IMR-90 (cell line): ENCODE measurements at places on chromosomes 2 and 18. TPM values are rescaled to one million over a fixed set of nuclear protein-coding genes. Genes with fewer than 3 reads are reported as not detected.

DNA sequence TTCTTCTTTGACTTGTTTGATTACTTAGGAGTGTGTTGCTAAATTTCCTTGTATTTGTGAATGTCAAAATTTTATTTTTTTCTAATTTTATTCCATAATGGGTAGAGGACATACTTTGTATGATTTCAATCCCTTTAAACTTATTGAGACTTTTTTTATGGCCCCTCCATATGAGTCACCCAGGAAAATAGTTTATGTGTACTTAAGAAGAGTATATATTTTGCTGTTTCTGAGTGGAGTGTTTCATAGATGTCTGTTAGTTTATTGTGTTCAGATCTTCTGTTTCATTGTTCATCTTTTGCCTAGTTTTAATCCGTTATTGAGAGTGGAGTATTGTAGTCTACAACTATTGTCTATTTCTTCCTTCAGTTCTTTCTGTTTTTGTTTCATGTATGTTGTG, 81.9 kb downstream of the EPB41L5 start:
- DNase-seq = peak; percentile 44
- H3K27me3 ChIP-seq = no peaks in the 10 kb centered on the region
- H3K4me3 ChIP-seq = no peak overlapping the region
- no peaks in the 10 kb centered on the region for H3K4me1 ChIP-seq
- H3K36me3 ChIP-seq = 0 out of 2 replicates have a peak, but pooled peaks cover 1% of the 10 kb centered on the region

GRCh38 chr18:48428475-48429177, 19.4 kb upstream of the ZBTB7C start:
- no peaks in the 10 kb centered on the region for H3K4me1 ChIP-seq
- DNase-seq = no peak
- no peaks in the 10 kb centered on the region for H3K36me3 ChIP-seq
- H3K4me3 ChIP-seq = no peak overlapping the region

GRCh38 chr2:75792146-75792545, 81.4 kb upstream of the GCFC2 start:
- DNase-seq = no peak
- H3K4me1 ChIP-seq = no peaks in the 10 kb centered on the region
- no peaks in the 10 kb centered on the region for H3K36me3 ChIP-seq
- H3K27ac ChIP-seq = no peak overlapping the region
- H3K27me3 ChIP-seq = no peaks in the 10 kb centered on the region
- H3K4me3 ChIP-seq = no peak overlapping the region

DNA sequence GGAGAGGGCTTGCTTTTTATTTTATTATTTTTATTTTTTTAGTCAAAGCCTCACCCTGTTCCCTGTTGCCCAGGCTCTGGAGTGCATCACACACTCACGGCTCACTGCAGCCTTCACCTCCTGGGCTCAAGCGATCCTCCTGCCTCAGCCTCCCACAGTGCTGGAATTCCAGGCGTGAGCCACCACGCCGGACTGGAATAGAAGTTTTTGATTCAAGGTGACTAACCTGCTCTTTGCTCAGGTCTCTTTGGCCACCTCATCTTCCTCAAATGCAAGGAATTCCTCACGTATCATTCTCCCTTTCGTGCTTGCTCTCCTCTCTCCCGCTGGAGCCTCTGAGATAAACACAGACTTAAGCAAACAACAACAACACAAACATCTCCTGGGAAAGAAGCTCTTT, 636.8 kb downstream of the ADCYAP1 start:
- no peaks in the 10 kb centered on the region for H3K27me3 ChIP-seq
- no peak overlapping the region for H3K27ac ChIP-seq

- no peaks in the 10 kb centered on the region for H3K27me3 ChIP-seq
- no peaks in the 10 kb centered on the region for H3K36me3 ChIP-seq
- H3K27ac ChIP-seq = no peak overlapping the region
- no peak overlapping the region for H3K4me3 ChIP-seq
- no peak for DNase-seq
Measured at GRCh38 chr2:130808482-130809268, 28.0 kb upstream of the ARHGEF4 start.

- H3K36me3 ChIP-seq = 0 out of 2 replicates have a peak, but pooled peaks cover 1% of the 10 kb centered on the region
- no peak for DNase-seq
- H3K4me3 ChIP-seq = no peak overlapping the region
- no peaks in the 10 kb centered on the region for H3K27me3 ChIP-seq
- H3K27ac ChIP-seq = no peak overlapping the region
- H3K4me1 ChIP-seq = no peaks in the 10 kb centered on the region; the same call in 1 of the 2 replicates
Measured at GRCh38 chr2:130353291-130354138, 2.3 kb upstream of the PTPN18 start.

- DNase-seq = no peak
- H3K36me3 ChIP-seq = no peaks in the 10 kb centered on the region
- H3K4me1 ChIP-seq = no peaks in the 10 kb centered on the region
- H3K27ac ChIP-seq = no peak overlapping the region
- no peak overlapping the region for H3K4me3 ChIP-seq
- no peaks in the 10 kb centered on the region for H3K27me3 ChIP-seq
Measured at GRCh38 chr2:79619976-79620375, 107.1 kb downstream of the CTNNA2 start.

DNA sequence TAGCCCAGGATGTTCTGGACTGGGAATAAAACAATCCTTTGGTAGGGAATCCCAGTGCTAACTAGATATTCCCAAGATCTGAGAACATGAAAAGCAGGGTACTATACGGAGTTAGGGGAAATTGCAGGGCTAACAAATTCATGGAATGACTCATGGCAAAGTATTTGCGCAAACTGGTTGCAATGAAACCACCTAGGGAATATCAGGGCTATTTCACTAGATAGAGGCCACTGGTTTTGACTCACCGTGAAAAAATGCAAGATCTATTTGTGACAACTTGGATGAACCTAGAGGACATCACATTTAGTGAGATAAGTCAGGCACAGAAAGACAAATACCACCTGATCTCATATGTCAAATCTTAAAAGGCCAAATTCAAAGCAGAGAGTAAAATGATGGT, 233.3 kb downstream of the MBD2 start:
- no peak overlapping the region for H3K27ac ChIP-seq
- H3K36me3 ChIP-seq = no peaks in the 10 kb centered on the region
- H3K4me1 ChIP-seq = no peaks in the 10 kb centered on the region
- no peak for DNase-seq

DNA sequence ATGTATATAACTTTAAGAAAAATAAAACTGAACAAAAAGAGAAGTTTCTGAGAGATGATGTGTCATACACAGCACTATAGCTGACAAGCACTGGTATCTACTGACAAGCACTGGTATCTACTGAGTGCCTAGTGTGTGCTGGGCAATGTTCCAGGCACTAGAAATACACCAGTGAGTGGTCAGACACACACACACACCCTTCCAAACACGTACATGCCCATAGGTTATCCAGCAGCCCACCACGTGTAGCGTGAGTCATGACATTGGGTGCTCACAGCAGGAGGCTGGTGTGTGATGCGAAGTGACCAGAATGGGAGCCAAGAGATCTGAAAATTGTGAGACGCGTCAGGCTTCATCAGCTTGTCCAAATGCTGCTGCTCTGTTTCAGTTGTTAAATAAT, 12.2 kb upstream of the GNAL start:
- no peak overlapping the region for H3K4me3 ChIP-seq
- DNase-seq = peak; percentile 5
- H3K27me3 ChIP-seq = peaks cover 10% of the 10 kb centered on the region

- H3K27me3 ChIP-seq = no peaks in the 10 kb centered on the region; the same call in 1 of the 2 replicates
- peak; percentile 39 for DNase-seq
- peaks cover 22% of the 10 kb centered on the region for H3K4me1 ChIP-seq
- peaks cover 15% of the 10 kb centered on the region for H3K36me3 ChIP-seq
Measured at GRCh38 chr2:85754313-85755095, 713 bp downstream of the ATOH8 start.

DNA sequence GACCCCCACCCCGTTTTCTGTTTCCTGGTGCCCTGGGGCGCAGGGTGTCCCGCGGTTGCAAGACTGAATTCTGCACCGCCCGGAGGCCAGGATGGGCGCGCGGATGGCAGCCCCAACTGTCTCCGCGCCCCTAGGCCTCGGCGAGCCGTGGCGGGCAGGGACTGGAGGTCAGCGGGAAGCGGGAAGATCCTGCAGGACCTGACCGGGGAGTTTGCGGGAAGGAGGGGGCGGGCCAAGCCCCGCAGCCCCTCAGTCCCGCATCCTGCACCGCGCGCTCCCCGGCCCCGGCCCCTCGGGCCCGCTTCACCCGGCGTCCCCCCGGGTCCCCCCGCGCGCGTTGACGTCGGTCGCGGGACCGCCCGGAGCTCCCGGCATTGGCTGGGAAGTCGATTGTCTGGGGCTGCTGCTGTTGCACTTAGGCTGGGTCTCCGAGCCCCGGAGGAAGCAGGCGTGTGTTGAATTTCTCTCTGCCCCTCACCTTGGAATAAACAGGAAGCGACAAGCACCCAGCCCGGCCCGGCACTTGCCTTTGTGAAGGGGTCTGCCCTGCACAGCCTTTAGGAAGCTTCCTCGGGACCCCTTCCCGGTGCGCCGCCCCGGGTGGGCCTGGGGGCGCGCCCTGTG, at the start of gene LDLRAD4:
LDLRAD4 (plus strand) TSS at position 393 of the 624 bp plus-strand sequence.
- no peak within 1 kb of the TSS for H3K27ac ChIP-seq
- H3K4me3 ChIP-seq = peak within 1 kb of the TSS; percentile 21; the same call in 1 of the 2 replicates
- DNase-seq = no peak

- H3K27ac ChIP-seq = peak overlapping the region; percentile 76
- DNase-seq = peak; percentile 96
- H3K4me3 ChIP-seq = no peak overlapping the region
Measured at GRCh38 chr2:18299423-18300212, 260.8 kb downstream of the RDH14 start.

NLRC4 gene
- not detected in 2 replicates for polyA plus RNA-seq

CNGA3 gene
- polyA plus RNA-seq = not detected in 2 replicates

ABCG8 gene
- not detected in 2 replicates for polyA plus RNA-seq

ARHGAP15 gene
- polyA plus RNA-seq = not detected in 2 replicates

GYPC gene
- 96.3 and 103 TPM in 2 replicates for polyA plus RNA-seq

REEP1 gene
- 0.03 TPM in 1 of 2 replicates, not detected in the other for polyA plus RNA-seq
